ENCODE measurements at places on chromosomes 11 and 22.
A peak's percentile ranks its signal among the peaks of the same experiment; 100 is the strongest.

- no peak for DNase-seq
Observed at GRCh38 chr11:91133361-91133760, 910.5 kb upstream of the CHORDC1 start.

DNA sequence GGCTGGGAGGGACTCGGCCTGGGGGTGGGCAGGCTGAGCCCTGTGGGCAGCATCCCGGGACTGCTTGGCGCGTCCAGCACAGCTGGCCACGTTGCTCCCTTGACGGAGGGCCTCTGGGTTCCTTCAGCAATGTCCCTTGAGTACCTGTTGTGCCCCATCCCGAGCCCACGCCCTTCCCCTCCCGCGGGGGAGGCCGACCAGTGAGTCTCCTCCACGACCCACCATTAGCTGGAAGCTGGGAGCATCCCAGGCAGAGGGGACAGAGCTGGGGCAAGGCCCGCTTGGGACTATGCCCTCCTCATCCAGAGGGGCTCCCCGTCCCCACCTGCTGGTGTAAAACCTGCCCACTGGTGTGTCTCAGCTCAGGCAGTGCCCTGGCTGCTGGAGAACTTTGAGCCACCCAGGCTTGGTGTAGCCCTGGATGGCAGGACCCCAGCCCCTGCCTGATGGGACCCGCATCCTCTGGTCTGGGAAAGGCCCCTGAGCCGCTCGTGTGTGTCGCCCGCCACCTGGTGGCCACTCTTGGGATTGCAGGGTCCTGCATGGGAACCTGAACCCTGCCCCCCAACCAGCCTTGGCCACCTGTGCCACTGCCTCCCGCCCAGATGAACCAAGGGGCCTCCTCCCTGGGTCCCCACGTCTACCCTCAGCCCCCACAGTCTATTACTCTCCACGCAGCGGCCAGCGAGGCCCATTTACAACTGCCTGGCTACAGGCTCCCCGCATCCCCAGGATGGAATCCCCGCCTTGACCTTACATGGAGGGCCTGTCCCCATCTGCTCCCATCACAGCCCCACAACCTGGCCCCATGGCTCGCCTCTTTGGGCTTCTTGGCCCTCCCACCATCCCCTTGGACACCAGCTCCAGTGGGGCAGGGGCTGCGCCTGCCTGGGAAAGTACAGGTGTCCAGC is 16.6 kb upstream of the ARHGAP8 start:
- DNase-seq = peak; percentile 96

DNA sequence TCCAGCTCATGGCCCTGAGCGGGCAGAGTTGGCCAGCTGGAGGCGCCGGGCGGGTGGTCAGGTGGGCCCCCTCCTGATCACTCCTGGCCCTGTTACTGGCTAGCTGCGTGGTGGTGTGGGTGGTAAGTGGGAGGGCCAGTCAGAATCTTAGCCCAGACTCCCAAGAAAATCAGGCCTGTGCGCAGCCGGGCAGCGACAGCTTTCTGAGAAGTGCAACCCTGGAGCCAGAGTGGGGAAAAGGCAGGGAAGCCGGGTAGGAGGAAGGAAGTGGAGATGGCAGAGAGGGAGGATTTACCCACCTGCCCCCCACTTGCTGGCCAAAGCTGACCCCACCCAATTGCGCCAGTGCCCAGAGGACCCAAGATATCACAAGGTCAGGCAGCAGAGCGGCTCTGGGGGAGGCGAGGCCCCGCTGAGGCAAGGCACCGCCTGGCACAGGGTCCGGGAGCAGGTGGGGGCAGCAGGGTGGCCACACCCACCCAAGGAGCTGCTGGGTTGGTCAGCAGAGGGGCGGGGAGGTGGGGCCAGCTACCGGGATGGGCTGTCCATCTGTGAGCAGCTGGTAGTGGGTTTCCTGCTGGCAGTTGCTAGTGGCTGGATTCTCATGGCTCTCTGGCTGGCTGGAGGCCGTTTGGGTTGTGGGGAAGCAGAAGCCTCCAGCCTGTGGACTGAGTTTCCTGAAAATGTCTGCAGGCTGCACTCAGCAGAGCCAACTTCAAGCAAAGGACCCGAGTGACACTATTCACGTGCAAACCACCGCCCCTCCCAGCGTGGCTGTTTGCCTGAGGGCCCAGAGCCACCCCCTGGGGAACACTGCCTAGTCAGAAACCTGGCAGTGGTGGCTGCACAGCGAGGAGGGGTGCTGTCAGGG is 196.4 kb downstream of the IGLL1 start:
- peak; percentile 52 for DNase-seq

DNA sequence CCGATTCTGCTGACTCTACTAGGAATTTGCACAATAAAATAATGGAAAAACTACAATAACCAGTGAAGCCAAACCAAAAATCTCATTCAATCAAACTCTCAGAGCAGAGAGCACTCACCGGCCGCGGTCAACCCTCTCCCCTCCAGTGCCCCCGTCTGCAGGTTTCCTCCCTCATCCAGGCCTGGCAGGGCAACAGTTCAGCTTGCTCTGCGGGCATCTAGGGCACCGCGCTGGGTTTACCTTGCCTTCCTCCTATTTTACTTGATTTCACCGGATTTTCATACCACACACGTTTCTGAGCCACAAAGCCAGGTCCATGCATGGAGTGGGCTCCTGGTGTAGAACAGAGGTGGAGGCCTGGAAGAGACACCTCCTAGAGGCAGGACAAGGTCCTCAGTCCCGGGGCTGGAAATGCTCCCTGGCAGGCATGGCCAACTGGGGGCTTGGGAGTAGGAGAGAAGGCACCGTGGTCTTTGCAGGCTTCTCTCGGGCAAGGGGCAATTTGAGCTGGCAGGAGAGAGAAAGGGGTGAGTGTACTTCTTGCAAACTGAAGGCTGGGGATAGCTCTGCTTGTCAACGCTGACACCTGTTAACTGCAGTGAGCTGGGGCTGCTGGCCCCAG is 938.4 kb downstream of the BRD1 start:
- no peak for DNase-seq

- DNase-seq = peak; percentile 39
Observed at GRCh38 chr22:17260950-17261349, 41.7 kb upstream of the ADA2 start.
